Neural crest cell (in vitro differentiated cells): ENCODE measurements at places on chromosomes 5 and 9. TPM values are rescaled to one million over a fixed set of nuclear protein-coding genes. Genes with fewer than 3 reads are reported as not detected.
A peak's percentile ranks its signal among the peaks of the same experiment; 100 is the strongest.

GRCh38 chr5:161058781-161059180 lies 206.8 kb upstream of the ATP10B start:
- H3K27ac ChIP-seq: no peak overlapping the region
- H3K27me3 ChIP-seq: no peaks in the 10 kb centered on the region
- H3K4me3 ChIP-seq: no peak overlapping the region
- no peaks in the 10 kb centered on the region for H3K4me1 ChIP-seq

DNA sequence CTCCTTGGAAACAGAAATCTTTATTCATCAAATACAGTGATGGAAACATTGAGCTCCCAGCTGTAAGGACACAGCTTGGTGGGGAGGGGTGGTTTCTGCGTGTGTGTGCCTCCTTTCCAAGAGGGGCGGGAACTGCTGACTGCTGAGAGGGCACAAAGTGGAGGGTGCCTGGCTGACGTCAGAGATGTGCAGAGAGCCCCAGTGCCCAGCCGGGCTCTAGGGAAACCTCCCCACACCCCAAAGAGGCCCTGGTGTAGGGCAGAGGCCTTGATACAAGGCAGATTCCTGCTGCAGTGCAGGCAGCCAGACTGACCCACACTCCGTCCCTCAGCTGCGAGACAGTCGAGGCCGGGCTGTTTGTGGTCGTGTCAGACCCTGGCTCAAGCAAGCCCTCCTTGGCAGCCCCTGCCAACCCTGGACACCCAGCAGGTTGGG lies 191.0 kb downstream of the CACNA1B start:
- H3K4me3 ChIP-seq: no peak overlapping the region
- DNase-seq: no peak
- H3K27ac ChIP-seq: no peak overlapping the region
- H3K36me3 ChIP-seq: no peaks in the 10 kb centered on the region

GRCh38 chr5:147216552-147217154 lies 18.2 kb upstream of the STK32A start:
- H3K4me1 ChIP-seq: no peaks in the 10 kb centered on the region
- no peaks in the 10 kb centered on the region for H3K27me3 ChIP-seq
- no peak overlapping the region for H3K27ac ChIP-seq
- DNase-seq: no peak

DNA sequence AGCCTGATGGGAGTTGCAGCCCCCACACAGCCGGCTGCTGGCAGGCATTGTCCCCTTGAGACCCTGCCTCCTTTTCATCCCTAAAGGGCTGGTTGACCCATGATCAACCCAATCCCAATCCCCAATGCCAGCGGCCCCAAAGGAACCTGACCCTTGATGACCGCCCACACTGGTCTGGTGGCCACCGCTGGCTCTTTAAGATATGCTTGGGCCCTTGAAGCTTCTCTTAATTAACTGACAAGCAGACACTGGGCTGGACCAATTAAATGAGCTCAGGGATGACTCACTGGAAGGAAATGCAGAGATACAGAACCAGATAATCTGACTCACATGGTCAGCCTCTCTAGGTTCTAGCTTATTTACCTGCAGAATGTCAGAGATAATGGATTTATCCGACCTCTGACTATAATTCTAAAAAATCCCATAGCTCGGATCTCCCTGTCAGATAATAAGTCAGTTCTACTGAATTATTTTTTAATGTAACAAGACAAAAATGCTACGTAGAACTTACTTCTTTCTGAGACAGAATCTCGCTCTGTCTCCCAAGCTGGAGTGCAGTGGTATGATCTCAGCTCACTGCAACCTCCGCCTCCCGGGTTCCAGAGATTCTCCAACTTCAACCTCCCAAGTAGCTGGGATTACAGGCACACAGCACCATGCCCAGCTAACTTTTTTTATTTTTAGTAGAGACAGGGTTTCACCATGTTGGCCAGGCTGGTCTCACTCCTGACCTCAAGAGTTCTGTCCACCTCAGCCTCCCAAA lies 11.1 kb upstream of the MLANA start:
- H3K4me3 ChIP-seq: no peak overlapping the region
- DNase-seq: no peak
- no peaks in the 10 kb centered on the region for H3K27me3 ChIP-seq

GRCh38 chr9:71743882-71744281 lies 24.4 kb downstream of the CEMIP2 start:
- no peak for DNase-seq
- H3K4me1 ChIP-seq: peaks cover 35% of the 10 kb centered on the region
- H3K4me3 ChIP-seq: no peak overlapping the region
- H3K27ac ChIP-seq: no peak overlapping the region

DNA sequence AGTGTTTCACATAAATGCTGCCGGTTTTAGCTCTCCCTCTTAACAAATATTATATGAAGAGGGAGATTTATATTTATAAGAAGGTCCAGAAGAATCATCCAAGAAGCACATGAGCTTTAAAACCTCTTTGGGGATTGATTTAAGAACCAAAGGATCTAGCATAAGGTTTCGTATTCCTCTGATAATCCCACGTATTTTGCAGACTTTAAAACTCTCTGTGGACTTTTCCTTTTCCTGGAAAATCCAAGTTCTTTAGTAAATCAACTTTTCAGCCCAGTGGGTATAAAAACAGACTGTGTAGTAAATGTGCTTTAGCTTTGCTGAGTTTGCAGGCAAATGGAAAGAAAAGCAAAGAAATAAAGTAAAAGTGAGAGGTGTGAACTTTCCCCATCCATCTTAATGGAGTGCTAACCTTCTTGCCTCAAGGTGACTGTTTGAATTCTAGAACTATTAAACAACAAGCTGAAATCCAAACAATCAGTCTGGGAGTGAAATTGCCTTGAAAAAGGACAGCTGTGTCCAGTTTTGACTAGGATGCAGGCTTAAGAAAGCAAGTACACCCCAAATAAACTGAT lies 363.4 kb upstream of the SLC24A2 start:
- no peaks in the 10 kb centered on the region for H3K4me1 ChIP-seq
- no peaks in the 10 kb centered on the region for H3K36me3 ChIP-seq
- DNase-seq: no peak
- H3K27ac ChIP-seq: no peak overlapping the region
- H3K27me3 ChIP-seq: no peaks in the 10 kb centered on the region
- H3K4me3 ChIP-seq: no peak overlapping the region

DNA sequence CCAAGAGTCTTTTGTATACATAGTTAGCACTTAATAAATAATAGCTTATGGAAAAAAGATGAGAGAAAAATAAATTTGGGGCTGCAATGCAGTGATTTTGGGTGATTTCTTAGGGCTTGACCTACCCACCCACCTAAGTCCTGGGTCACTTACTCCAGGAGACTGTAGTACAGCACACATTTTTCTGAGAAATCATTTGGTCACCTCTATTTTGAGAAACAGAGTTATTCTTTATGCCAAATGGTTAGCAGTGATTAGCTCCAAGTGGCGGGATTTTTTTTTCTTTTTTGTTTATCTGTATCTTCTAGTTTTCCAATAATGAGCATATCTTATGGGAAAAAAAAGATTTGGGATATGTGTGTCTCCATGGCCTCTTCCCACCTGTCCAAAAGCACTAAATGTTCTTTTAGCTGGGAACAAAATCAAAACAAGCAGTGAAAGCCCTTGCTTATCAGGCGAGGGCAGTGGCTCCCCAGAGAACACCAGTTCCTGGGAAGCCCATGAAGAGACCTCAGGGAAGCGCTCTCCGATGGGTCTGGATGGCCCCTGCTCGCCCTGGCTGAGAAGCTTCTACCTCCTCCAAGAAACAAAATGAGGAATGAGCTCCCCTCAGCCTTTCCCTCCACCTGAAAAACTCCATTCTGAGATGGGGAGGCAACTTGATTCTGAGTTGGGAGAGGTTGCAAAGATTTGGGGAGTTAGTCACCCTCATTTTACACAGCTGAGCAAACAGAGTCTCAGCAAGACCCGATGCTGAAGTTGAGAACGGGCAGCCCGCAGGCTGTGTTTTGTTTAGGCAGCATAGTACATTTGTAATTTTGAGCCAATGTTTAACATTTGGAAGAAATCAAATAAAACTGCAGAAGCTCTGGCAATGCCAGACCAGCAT lies 69.9 kb downstream of the CYFIP2 start:
- peak overlapping the region; percentile 92 for H3K27ac ChIP-seq
- H3K27me3 ChIP-seq: no peaks in the 10 kb centered on the region
- no peak for DNase-seq
- H3K4me3 ChIP-seq: no peak overlapping the region
- H3K4me1 ChIP-seq: peaks cover 27% of the 10 kb centered on the region

DNA sequence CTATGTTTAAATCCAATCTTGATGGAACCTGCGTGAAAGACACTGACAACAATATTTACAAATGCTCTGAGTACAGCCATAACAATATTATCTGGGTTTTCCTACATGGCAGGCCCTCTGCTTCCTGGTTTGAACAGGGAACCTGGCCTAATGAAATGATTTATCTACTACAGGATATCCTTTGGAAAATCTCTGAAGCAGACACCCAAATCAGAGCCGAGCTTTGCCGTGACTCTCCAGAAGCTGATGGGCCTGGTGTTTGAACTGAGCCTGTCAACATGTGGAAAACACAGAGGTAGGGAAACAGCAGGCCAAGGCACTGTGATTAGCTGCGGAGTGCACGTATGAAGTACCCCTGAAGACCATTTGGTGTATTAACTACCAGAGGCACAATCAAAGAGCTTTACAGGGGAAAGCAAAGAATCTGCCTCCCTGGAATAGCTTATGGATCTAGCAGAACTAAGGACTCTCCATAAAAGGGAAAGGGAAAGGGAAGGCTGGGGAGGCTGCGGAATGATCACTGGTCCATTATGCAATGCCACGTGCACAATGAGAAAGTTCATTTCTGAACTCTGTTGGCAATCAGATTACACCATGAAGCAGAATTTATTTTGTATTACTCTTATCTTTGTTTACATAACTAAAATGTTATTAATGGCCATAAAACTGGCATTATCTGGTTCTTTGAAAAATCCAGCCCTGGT lies 321.9 kb downstream of the EBF1 start:
- H3K27me3 ChIP-seq: no peaks in the 10 kb centered on the region
- H3K27ac ChIP-seq: no peak overlapping the region
- no peak for DNase-seq
- no peaks in the 10 kb centered on the region for H3K36me3 ChIP-seq
- H3K4me3 ChIP-seq: no peak overlapping the region
- peaks cover 3% of the 10 kb centered on the region for H3K4me1 ChIP-seq

DNA sequence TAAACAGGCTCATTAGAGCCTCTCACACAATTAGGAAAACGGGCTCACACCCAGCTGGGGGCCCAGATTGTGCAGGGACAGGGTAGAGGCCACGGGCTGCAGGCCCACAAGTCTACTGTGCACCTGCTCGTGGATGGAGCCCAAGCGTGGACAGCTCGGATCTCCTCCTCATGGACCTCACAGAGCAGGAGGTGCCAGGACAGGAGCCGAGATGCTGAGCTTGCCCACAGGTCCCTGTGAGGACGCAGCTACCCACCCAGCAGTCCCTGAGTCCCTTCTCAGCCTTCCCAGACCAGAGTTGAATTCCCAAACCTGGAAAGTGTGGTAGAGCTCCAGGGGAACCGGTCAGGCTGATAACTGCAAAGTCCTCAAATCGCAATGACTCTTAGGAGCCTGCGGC lies 70.6 kb upstream of the OLFM1 start:
- DNase-seq: no peak
- H3K4me1 ChIP-seq: no peaks in the 10 kb centered on the region
- H3K36me3 ChIP-seq: no peaks in the 10 kb centered on the region
- no peaks in the 10 kb centered on the region for H3K27me3 ChIP-seq

DNA sequence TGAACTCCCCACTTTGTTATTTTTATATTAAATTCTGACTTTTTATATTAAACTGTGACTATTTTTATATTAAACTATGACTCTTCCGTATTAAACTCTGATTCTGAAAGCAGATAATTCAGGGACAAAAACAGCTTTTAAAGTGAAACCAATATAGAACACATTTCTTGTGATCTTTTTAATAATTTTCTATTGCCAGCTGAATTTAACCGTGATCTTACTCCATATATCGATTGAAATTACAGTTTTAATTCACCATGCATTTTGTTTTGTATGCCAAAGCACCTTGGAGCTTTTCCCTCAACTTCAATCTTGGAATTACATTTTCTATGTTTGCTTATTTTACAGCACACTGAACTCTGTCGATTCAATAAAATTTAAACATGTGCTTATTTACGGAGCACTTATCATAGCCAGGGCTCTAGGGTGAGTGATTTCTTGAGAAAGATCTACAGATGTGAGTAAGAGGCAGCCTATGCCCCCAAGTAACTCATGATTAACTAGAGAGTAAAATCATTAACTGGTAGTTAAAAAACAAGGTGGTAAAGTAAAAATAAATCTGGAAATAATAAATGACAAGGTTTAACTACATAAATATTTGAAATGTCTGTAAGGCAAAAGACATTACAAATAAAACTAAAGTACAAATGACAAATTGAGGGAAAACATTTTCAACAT lies 72.9 kb upstream of the ALDH1B1 start:
- peaks cover 3% of the 10 kb centered on the region for H3K4me1 ChIP-seq
- peaks cover 3% of the 10 kb centered on the region for H3K36me3 ChIP-seq
- no peak overlapping the region for H3K4me3 ChIP-seq

GRCh38 chr5:160434022-160434531 lies 12.4 kb downstream of the PTTG1 start:
- peaks cover 23% of the 10 kb centered on the region for H3K27me3 ChIP-seq
- no peak overlapping the region for H3K4me3 ChIP-seq
- H3K36me3 ChIP-seq: no peaks in the 10 kb centered on the region

- H3K4me3 ChIP-seq: no peak overlapping the region
- DNase-seq: peak; percentile 72
- H3K4me1 ChIP-seq: peaks cover 9% of the 10 kb centered on the region
- H3K27me3 ChIP-seq: no peaks in the 10 kb centered on the region
Measured at GRCh38 chr9:109401169-109401989, 80.5 kb upstream of the EPB41L4B start.

DNA sequence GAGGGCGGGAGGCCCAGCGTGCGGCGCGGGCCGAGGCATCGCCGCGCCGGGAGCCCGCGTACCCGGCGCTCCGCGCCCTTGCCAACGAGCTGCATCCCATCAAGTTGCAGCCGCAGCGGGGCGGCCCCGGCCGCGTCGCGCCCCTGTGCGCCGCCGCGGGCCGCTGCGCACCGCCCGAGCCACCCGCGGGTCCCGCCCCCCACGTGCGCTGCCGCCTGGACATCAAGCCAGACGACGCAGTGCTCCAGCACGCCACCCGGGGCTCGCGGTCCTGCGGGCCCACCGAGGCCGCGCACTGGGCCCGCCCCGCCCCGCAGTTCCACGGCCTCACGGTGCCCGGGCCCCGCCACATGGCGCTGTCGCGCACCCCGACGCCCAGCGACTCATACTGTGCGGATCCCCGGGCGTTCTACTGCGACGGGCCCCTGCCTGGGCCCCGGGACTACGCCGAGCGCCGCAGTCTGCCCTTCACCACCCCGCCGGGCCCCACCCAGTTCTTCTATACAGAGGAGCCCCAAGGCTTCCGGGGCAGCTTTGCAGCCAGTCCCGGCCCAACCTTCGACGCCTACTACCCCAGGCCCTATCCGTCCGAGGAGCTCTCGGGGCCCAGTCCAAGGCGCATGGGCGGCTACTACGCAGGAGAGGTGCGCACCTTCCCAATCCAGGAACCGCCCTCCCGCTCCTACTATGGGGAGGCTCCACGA lies 2.6 kb downstream of the AJM1 start:
- H3K27ac ChIP-seq: no peak overlapping the region
- peaks cover 25% of the 10 kb centered on the region for H3K4me1 ChIP-seq
- peaks cover 3% of the 10 kb centered on the region for H3K36me3 ChIP-seq
- peaks cover 49% of the 10 kb centered on the region for H3K27me3 ChIP-seq

PCDHB13 gene
- 3.6 TPM in 2 replicates for total RNA-seq

KIF20A gene
- total RNA-seq: 76.9 and 77.6 TPM in 2 replicates

ADCY2 gene
- total RNA-seq: 2.1 and 3.5 TPM in 2 replicates

ALDH1A1 gene
- total RNA-seq: 0.14 TPM in 2 replicates

PCDHB14 gene
- total RNA-seq: 5.5 TPM in 2 replicates

TMEM252 gene
- total RNA-seq: not detected in 2 replicates

TAF11L8 gene
- total RNA-seq: not detected in 2 replicates

ADAMTS16 gene
- total RNA-seq: 0.23 and 1.7 TPM in 2 replicates

CTSV gene
- 5.7 and 7.2 TPM in 2 replicates for total RNA-seq

DDX4 gene
- total RNA-seq: not detected in 2 replicates

TRMT10B gene
- total RNA-seq: 9.5 and 9.8 TPM in 2 replicates
